ENCODE measurements at places on chromosomes 5 and 9.

GRCh38 chr9:6579613-6580012 lies 65.9 kb downstream of the GLDC start:
- DNase-seq, result no peak

- DNase-seq, result no peak
Measured at GRCh38 chr9:104986096-104986495, 58.1 kb upstream of the ABCA1 start.

- DNase-seq, result no peak
Measured at GRCh38 chr5:29143266-29143665, 2050.2 kb upstream of the CDH6 start.

DNA sequence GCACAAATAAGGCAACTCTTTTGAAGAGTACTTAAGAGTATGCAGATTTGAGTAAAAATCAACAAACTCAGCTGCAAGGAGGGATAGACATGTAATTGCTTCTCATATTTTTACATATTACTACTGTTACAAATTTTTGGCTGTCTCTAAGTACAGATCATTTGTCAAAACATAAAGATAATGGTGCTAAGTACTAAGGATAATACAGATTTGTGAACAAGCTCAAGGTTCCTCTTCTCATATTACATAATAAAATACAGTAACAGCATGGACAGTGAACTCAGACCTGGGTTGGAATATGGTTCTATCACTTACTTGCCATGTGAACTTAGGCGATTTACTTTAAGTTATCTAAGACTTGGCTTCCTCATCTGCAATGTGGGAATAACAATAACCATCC lies 168.0 kb downstream of the AP3B1 start:
- no peak for DNase-seq

DNA sequence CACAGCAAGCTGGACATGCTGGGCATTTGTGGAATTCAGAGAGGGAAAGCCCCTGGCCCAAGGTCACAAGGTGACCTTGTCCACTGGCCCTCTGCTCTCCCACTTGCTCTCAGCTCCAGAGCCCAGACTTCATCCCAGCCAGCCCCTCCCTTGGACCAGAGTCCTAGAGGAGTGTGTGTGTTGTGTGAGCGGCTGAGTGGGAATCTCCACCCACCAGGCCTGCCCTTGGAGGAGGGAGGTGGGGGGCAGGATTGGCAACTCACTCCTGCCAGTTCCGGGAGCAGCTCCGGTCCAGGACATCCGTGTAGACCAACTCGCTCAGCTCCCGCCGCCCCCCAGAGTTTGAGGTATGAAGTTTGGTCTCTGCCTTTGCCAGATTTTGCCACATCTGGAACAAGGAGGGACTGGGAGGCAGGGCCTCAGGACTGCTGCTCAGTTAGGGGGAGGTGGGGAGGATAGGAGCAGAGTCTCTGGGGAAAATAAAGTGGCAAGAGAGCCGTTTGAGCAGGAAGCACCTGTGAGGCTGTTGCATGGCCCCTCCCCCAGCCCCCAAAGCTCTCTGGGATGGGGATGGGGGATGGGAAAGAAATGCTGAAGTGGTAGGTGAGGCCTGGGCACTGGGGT lies 1.4 kb downstream of the MZB1 start:
- DNase-seq, result no peak

DNA sequence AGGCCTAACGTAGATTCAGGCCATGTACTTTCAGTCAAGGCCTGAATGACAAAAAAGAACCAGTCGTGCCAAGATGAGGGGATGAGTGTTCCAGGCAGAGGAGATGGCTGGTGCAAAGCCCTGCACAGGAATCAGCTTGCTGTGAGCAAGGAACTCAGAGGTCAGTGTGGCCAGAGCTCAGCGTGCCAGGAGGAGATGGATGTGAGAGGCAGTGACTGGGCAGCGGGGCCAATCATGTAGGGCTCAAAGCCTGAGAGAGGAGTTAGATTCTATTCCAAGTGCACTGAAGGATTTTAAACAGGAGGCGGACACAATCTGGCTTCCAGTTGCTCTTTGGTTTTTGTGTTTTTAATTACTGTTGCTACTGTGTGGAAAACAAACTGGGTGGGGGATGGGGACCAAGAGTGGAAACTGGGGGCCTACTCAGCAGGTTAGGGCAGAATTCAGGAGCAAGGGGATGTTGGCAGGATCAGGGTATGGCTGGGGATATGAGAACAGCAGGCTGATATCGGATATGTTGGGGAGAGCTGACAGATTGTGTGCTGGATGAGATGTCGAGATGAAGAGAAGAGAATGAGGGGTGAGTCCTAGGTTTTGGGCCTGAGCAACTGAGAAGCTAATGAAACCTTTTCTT lies 64.3 kb downstream of the ANGPTL2 start:
- no peak for DNase-seq

DNA sequence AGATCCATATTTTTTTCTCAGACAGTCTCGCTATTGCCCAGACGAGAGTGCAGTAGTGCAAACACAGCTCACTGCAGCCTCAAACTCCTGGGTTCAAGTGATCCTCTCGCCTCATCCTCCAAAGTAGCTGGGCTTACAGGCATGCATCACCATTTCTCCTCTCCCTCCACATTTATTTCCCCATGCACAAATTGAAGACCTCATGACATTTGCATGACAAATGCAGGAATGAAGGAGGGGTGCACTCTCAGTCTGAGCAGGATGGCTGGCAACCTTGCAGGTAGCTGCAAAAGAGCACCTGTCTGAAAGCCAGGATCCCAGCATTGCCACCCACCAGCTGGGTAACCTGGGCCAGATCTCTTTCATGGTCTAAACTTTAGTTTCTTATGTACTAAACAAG lies 111.2 kb downstream of the SH3TC2 start:
- peak; percentile 38 for DNase-seq

GRCh38 chr9:126554292-126554691 lies 59.4 kb upstream of the LMX1B start:
- DNase-seq, result no peak

- peak; percentile 85 for DNase-seq
Measured at GRCh38 chr5:73486119-73486899, 11.9 kb upstream of the BTF3 start.

- no peak for DNase-seq
Measured at GRCh38 chr5:87886164-87886563, 382.5 kb downstream of the TMEM161B start.

DNA sequence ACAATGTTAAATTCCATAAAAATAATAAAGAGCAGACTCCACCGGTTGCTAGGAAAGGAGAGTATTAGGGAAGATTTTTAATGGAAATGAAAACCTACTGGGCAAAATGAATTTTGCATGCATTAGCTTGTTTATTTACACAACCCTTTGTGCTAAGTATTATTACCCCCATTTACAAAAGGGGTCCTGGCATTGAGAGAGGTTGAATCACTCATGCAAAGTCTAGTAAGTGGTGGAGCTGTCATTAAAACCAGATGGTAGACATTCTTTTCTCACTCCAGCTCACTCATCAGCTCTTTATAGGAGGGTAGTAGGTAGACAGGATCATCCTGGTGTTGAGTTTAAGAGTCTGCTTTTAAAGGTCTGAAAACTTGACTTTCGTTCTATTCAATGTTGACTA lies 395.1 kb downstream of the PLK2 start:
- DNase-seq, result no peak

DNA sequence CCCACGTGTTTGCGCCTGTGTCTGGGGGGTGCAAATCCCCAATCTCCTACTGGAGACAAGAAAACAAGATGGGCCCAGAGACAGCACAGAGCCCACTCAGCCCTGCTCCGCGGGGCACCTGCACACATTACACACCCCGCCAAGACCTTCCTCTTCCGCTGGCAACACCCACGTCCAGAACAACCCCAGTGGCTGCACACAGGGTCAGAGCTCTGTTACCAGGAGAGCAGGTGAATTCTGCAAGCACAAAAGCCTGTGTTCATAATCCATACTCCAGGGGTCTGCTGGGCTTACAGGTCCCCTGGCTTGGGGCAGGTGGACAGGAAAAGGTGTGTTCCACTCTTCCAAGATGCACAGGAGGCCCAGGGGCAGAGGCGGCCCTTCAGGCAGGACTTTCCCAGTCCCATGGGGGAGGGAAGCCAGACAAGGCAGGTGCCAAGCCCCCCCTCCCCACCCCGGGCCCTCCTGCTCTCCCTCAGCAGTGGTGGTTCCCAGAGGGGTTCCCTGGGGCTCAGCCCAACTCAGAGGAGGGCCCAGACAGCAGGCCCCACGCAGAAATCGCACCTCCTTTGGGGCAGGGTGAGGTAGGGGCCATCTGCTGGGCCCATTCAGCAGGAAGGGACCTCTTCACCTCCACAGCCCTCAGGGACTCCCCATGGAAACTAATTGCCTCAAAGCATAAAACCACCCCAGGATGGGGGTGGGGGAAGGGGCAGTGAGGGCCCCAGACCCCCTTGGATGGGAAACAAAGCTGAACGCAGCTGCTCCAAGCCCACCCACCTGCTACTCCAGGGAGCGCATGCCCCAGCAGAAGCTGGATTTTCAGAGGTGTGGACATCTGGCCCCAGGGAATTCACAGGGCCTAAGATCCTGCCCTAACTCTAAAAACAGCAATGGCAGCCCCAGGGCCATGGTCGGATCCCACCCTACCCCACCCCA lies 105.3 kb downstream of the VAV2 start:
- no peak for DNase-seq

DNA sequence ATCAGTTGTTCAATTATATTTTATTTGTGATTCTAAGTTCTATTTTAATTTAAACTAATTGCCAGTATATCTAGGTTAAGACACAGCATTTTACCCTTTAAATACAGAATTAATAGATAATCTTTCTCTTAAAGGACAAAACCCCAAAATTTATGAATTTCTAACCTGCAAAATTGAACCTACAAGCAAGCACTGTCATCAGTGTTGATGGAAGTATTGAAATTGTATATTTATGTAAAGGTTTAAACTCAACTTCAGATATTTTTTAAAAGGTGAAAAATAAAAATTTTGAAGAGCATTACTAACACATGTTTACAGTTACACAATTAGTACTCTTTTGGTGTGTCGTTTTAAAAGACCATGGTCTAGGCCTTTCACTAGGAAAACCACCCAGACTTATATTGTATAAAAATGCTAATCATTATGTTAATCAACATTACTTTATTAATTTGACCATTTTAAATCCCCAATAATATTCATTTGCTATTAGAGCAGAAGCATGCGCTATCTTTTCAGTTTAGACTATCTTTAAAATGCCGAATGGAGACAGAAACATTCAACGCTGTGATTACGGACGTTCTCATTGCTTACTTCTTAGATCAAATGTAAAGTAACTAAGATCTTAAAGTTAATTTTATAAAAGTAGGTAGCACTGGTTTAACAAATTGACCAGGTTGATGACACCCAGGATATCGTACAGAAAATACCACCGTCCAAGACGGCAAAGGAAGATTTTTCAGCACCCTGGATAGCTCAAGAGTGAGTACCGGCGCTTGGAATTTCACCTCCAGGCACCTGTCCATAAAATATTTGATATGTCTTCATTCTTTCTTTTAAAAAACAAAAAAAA lies 3.2 kb downstream of the OTP start:
- DNase-seq, result no peak

DNA sequence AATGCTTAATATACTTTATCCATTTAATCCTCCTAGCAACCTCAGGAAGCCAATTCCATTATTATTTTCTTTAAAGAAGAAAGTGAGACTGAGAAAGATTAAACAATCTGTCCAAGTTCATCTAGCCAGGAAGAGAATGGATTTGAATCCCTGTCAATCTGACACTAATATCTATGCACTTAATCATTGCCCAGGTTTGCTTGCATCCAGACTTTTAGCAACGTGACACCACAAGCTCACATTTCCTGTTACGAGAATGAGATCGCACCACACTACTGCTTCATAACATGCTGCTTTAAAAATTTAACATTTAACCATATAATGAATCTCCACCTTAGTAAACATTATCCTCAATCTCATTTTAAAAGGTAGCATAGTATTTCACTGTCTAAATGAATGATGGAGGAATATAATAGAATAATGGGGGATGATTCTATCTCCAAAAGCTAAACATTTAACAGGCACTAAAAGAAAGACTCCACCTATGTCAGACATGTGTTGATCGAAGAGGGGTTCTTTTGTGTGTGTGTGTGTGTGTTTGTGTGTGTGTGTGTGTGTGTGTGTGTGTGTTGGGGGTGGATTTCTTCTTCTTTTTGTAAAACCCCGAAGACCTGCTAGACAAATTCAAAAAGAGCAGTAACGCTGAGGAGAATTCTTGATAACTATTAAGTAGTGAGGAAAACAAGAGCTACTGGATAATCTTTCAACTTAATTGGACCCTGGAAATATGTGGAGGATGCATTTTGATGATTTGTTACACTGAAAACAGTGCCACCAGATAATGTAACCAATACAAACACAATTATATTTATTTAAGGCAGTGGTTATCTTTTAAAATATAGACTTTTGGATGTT lies 138.7 kb upstream of the NR3C1 start:
- DNase-seq, result no peak

GRCh38 chr5:132202711-132203463 lies 24.8 kb downstream of the P4HA2 start:
- no peak for DNase-seq

DNA sequence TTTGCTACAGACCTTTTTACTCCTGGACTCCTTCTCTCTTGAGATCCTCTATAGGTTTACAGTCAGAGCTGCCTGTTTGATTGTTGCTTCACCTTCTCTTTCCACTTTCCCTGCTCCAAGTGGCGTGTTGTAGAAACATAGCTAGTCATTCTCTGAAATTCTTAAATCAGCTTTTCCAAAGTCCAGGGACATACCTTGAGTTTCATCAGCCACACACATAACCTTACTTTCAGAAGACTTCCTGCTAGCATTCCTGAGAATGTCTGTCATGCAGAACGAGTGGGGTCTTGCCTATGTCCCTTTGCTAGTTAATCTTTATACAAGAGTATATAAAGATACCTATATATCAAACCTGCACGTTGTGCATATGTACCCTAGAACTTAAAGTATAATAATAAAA lies 230.3 kb upstream of the ZNF462 start:
- no peak for DNase-seq

DNA sequence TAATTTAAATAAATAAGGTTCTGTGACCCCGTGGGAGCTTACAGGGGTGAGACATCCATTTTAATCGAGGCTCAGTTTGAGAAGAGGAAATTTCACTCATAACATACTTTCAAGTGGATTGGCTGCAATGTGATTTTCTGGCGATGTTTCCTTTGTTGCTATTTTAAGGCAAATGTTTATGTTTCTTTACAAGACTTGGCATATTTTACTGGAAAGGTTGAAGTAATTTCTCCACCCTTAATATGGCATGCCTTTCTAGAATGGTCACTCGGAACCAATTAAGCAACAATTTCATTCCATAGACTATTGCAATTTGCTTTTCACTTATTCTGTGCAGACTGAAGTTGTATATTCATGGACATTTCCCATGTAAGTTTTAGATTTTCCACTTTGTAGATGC lies 438.0 kb upstream of the WWC1 start:
- DNase-seq, result no peak

GRCh38 chr9:133142684-133143622 lies 20.8 kb downstream of the GBGT1 start:
- DNase-seq, result no peak

GRCh38 chr5:3311433-3311832 lies 284.2 kb upstream of the IRX1 start:
- no peak for DNase-seq
